ENCODE measurements at places on chromosomes 4 and X. TPM values are rescaled to one million over a fixed set of nuclear protein-coding genes. Genes with fewer than 3 reads are reported as not detected.

- no peak for DNase-seq
Measured at GRCh38 chr4:1684506-1685234, 557 bp upstream of the FAM53A start.

DNA sequence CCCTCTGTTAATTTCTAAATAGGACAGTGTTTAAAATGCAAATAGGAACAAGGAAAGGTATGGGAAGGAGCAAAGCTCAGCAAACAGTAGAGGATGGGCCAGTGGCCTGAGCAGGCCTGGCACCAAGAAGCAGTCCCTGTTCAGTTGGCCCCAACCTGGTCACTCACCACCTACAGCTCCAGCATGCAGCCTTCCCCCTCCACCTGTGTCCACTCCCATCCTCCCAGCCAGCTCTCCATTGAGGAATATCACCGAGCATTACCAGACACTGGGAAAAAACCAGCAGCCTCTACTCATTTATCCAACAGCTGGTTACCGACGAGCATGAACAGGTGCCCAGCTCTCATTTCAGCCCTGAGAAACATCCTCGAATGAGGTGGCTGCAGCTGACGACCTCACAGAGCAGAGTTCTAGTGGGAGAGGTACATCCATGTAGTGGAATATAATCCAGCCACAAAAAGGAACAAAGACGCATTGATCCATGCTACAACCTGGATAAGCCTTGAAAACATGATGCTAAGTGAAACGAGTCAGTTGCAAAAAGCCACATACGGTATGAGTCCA, 25.6 kb downstream of the CD99L2 start:
- DNase-seq: no peak

- DNase-seq: no peak
Measured at GRCh38 chr4:181688872-181689271, 554.3 kb upstream of the TENM3 start.

- no peak for DNase-seq
Measured at GRCh38 chrX:16946971-16947562, 609 bp downstream of the REPS2 start.

DNA sequence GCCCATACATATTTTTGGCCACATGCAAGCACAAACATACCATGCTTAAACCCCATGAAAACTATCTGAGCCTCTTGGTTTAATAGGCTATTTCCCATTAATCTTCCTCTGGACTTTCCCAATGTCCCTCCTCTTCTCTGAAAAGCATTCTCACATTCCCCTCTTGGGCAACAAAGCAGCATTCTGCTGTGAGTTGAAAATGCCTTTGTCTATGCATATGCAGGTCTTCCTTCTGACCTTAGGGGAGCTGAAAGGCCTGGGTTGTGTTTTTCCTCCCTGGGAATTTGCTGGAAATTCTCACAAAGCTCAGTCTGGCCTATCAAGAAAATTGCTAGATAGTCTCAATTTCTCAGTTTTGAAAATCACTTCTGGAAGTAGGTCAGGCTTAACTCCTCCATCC, 4.2 kb downstream of the VSIG4 start:
- DNase-seq: no peak

- no peak for DNase-seq
Measured at GRCh38 chr4:151851354-151851753, 90.5 kb upstream of the GATB start.

GRCh38 chrX:17679820-17680219, 57.5 kb upstream of the SCML1 start:
- no peak for DNase-seq

- DNase-seq: no peak
Measured at GRCh38 chrX:31445542-31445941, 373.7 kb upstream of the FTHL17 start.

- DNase-seq: no peak
Measured at GRCh38 chr4:5885733-5886132, 7.2 kb downstream of the CRMP1 start.

DNA sequence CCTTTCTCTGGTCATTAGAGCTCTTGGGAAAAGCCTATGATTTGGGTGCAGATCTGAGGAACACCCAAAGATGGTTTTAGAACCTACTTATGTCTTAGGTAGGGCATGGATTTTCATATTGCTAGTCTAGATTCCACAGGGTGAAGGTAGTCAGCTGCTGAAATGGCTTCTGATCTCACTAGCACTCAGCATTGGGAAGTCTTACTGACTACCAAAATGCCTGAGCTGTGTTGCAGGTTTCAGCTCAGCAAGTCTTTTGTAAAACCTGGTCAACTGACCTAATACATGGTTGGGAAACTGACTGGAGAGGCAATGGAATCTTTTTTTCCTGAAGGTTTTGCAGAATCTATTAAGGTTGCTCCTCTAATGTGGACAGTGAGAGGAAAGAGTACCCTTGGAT, 136.4 kb downstream of the CCNG2 start:
- no peak for DNase-seq

DNA sequence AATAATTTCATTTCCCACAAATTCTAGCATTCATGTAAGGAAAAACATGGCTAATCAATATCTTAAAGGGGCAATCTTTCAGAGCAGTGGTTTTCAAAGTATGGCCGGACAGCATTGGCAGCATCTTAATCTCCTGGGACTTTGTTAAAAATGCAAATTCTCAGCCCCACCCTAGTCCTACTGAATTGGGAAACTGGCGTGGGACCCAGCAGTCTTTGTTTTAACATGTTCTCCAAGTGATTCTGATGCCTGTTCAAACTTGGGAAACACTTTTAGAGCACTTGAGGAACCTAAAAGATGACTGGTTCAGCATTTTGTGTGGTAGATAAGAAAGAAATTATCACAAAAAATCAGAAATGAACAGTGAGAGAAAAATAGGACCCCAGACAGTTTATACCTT, 65.7 kb downstream of the ZFX start:
- DNase-seq: no peak

DNA sequence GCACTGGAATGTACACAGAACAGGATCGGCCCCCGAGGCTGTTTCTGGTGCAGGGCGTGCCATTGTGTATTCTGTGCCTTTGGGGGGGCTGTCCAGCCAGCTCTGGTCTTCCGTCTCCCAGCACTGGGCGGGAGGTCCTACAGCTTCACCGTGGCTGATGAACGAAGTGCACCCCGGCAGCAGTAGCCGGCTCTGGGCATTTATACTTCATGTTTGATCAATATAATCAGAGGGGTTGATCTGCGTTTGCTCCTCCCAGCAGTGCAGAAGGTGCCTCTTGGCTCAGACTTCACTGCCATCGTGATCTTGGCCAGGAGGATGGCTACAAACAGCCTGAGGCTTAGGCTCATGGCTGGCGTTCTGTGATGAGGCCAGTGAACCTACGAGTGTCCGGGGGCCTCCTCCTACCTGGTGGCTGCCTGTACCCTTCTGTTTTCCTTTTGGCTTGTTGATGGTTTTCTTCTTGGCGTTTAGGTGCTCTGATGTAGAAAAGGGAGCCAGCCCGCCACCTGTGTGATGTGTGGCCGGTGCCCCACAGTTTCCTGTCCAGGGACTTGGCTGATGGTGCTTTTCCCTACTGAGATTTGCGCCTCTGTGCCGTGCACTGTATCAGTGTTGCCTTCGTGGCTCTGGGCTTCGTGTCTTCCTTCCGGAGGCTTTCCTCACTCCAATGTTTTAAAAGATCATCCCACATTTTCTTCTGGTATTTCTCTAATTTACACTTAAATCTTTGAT, 31.2 kb upstream of the HGFAC start:
- no peak for DNase-seq

The LNX1 gene
- 3.3 TPM for total RNA-seq

The L1CAM gene
- 35.7 TPM for total RNA-seq

The CLCN4 gene
- total RNA-seq: 1.2 TPM

The ELOVL6 gene
- 27.6 TPM for total RNA-seq

The TCP11X2 gene
- total RNA-seq: not detected

The LIMCH1 gene
- total RNA-seq: 15.5 TPM

The NEIL3 gene
- 18.2 TPM for total RNA-seq

The GLOD5 gene
- total RNA-seq: not detected
